ENCODE measurements at places on chromosomes 4 and X.

DNA sequence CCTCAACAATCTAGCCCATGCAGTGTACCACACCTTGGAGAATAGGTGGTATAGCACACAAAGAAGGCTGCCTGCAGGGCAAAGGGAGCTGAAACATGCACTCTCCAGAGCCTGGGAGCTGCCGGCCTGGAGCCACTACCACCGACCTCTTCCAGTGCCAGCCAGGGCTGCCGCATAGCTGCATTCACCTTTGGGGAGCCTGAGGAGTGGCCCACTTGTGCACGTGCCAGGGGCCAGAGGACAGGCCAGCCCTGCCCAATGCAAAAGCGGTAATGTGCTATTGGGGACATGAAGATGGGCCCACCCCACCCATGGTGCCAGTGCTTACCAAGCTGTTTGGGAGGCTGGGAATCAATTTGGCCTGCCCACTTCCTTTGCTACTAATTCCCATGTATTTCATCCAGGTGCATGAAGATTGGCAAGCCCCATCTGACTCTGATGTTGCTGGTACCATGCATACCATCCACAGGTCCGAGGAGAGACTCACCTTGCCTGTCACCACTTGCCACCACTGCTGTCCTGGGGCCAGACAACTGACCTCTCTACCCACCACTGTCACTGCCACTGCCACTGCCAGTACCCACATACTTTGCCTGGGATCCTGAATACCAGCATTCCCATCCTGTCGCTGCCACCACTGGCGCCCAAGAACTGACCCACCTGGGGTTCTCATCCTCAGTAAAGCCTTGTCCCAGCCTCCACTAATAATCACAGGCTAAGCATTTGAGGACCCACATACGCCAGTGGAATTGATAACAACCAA is 506.9 kb downstream of the MAGEB5 start:
- DNase-seq = no peak

- no peak for DNase-seq
These were observed 8.0 kb upstream of the NEUROG2 start for GRCh38 chr4:112523764-112524505.

GRCh38 chr4:123783921-123784320 is 387.3 kb downstream of the SPRY1 start:
- DNase-seq = no peak

GRCh38 chr4:116391020-116391419 is 694.4 kb downstream of the TRAM1L1 start:
- no peak for DNase-seq

DNA sequence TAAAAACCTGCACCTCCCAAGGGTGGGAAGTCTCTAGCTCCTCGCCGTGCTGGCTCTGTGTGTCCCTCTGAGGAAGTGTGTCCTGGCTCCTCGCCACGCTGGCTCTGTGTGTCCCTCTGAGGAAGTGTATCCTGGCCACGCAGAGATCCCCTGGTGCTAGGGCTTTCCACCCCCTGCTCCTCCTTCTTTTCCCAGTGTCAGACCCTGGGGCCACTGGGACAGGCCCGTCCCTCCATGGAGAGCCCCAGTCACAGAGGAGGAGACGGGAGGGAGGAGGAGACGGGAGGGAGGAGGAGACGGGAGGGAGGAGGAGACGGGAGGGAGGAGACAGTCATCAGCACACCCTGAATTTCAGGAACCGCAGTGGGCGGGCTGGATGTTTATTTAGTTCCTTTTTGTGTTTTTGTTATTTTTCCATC is 53.8 kb upstream of the HGFAC start:
- DNase-seq = peak; percentile 45

GRCh38 chr4:147138171-147138570 is 192.5 kb upstream of the TTC29 start:
- DNase-seq = peak; percentile 49

DNA sequence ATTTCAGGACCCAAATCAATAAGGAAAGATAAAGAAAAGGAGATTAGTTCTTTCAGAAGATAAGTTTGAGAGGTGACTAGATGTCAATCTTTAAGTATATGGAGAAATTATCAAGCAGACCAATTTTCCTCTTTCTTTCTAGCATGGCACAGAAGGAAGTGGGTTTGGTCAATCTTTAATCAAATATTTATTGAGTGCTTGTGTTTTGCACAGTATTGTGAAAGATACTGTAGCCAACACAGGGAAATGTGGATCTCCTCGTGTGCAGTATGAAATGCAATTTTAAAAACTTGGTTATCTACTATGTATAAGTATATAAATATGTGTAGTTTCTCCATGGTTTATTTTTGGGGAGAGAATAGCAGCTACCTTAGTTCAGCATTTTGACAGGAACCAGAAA is 655.2 kb downstream of the RAPGEF2 start:
- DNase-seq = no peak

DNA sequence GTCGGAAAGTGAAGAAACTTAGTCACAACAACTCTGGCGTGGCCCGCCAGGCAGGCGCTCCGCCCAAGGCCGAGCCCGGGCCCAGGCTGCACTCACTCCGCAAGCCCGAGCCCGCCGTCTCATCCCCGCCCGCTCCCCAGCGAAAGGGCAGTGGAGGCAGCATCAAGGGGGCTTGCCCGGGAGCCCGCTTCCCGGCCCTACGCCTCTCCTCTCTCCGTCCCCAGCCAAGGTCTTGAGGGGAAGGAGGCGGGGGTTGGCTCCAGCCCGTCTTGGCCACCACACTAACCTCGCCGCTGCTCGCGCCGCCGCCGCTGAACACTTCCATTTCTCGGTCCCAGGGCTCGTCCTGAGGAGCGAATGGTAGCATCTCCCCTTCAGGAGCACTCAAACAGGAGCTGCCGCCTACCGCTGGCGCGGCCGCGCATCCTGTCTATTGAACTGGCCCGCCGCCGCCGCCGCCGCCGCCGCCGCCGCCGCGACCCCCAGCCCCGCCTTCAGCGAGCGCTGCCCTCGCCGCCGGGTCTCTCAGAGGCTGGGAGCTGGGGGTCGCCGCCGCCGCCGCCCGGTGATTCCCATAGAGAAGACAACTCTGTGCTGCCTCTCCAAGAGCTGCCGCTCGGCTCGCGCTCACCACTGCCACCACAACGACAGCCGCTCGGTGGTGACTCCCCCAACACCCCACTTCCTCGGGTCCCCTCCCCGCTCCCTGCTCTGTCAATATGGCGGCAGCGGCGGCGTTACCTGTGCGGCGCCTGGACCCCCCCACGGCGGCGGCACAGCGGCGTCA is at the start of gene RPS6KA6:
TSS of gene RPS6KA6 (minus strand) at position 667 of the 787 bp plus-strand sequence. CDS start at position 367, 300 bp downstream.
- DNase-seq = no peak

DNA sequence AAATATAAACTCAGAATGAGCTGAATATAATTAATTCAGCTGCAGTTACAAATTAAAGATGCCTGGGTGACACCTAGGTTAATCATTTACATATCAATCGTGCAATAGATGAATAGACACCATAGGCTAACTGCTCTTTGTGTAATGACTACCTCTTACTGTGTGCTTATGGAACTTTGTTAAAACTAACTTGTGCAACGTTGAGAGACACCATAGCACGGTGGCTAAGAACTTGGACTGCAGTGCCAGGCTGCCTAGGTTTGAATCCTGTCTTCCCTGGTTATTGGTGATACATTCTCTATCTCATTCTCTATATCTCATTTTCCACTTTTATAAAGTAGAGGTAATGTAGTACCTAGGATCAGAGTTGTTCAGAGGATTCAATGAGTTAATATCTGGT is 46.9 kb downstream of the SMAD1 start:
- DNase-seq = no peak

GRCh38 chrX:46488712-46489111 is 56.5 kb downstream of the ZNF674 start:
- DNase-seq = no peak

DNA sequence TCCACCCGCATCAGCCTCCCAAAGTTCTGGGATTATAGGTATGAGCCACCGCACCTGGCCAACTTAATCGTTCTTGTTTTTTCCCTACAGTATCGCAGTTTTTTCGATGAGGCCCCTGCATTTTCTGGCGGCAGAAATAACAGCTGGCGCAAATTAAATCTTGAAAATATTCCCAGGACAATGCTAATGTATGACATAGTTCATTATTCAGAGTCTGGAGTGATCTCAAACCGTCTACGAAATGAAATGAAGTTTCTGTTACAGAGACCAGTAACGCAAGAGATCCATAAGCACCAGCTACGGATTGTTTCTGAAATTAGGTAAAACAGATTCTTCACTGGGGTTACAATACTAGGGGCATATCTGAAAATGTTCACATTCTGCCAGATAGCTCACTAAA is 27.3 kb downstream of the CXorf58 start:
- DNase-seq = no peak

DNA sequence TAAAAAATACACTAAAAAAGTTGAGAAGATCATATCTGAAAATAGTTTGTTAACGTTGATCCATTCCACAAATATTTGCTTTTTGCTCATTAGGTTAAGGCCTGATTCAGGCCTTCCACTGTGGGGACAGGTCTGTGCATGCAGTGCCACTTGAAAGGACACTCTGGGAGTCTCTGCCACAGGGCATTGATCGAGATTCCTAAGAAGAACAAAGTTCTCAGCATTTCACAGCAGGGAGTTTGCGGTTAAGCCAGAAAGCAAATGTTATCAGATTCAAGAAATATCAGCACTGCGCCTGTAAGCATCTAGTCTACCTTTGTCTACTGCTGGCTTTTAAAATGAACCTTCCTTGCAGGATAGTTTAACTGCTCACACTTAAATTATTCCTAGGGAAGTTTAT is 62.2 kb upstream of the TNIP3 start:
- DNase-seq = no peak

DNA sequence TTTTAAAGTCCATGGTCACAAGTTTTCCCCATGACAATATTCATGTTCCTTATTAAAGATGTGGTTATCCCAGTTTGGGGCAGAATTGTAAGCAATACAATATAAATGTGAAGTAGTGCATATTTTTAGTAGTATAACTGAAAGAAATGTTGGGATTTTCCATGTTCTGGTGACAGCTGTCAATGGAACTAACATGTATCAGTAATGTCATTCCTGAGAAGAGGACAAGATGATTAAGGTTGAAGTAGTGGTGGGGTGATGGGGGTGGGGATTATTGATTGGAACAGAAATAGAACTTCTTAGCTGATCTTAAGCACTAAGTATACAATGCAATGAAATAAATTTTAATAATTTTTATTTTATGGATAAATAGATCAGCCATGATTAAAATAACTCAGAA is 81.6 kb downstream of the PDHA2 start:
- no peak for DNase-seq

DNA sequence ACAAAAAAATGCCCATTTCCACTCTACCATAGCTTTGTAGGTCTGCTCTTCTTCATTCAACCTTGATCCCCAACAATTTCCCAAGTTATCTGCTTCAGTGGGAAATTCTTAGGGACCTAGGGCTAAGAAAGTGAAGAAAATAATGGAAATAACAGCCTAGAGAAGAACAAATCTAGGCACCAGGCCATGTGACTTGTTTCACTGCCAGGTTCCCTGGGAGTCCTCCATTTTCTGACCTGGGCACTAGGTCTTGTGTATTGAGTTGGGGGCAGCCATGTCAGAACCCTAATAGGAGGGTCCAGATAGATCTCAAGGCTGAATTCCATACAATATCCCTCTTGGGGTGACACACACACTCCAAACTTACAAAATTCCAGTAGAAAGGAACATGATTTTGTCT is 194.6 kb upstream of the STK26 start:
- no peak for DNase-seq

- no peak for DNase-seq
These were observed 67.9 kb downstream of the ANK2 start for GRCh38 chr4:113117358-113117702.

DNA sequence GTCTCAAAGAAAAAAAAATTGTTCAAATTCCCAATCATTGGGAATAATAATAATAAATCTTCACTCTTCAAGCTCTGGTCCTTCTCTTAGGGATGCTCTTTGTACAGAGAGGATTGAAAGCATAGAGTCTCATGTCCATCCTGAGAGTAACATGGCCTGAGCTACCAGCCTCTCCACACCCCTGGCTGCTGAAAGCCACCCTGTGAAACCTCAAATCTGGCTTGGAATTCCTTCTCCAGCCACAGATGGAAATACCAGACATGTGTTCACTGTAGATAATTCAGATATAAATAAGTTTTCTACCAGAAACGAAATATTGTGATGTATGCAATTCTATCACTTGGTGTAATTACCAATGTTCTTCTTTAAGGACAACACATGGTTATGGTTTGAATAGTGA is 140.6 kb downstream of the ARSF start:
- DNase-seq = no peak

GRCh38 chrX:16511796-16512776 is 137.9 kb upstream of the S100G start:
- no peak for DNase-seq

DNA sequence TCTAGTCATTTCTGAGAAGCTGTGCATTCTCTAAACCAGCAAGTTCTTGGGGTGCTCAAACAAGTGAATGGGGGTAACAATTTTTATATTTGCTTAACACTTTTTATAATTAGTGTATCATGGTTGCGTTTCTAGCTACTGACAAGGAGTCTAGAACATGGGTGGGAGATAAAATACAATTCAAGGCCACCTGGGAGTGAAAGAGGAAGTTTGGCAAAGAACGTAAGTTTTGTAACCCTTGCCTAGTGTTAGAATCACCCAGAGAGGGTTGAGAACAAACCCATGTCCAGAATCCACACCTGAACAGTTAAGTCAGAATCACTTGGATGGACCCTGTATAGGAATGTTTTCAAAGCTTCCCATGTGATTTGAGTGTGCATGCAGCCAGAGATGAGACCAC is 92.7 kb downstream of the AFF2 start:
- no peak for DNase-seq

DNA sequence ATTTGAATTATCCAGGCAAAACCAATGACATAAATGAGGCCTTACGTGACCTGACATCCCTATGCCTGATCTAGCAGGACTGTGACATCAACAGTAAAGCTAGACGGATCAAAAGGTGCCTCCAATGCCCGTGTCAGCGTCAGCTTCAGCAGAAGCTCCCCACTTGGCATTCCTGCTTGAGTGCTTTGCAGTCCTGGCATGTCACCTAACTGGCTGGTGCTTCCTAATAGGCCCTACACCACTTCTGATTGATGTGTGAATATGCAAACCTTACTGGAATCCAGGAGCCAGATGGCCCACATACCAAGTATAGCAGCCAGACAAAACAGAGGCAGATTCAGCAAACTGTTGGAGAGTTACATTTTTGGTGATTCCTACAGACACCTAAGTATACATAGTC is 224.2 kb downstream of the DMD start:
- no peak for DNase-seq

DNA sequence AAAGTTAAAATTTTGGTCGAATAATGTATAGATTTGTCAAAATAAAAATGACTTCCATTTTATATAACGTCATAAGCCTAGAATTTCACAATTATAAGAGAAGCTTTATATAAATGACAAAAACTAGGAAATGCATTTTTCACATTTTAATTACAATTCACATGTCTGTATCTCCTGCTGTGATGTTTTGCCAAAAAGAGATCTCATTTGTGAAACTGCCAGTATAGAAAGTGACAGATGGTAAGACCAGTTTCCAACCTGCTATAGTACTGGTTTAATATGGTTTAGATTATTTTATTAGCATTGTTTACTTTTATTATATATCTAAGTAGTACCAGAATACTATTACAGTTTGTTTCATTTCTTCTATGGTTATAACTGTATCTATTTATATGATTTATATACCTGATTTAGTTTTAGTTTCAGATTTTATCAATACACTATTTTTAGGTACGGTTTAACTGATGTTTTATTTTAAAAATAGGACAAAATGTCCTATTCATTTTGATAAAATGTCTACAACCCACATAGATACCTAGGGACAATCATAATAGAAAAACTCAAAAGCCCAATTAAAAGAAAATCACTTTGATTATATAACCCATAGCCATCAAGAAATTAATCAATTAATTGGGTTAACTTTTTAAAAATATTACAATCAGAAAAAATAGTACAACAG is 5.4 kb upstream of the CCSER1 start:
- DNase-seq = no peak

Measured in brain microvascular endothelial cell (primary cell).